ENCODE measurements at places on chromosomes 6 and 20. TPM values are rescaled to one million over a fixed set of nuclear protein-coding genes. Genes with fewer than 3 reads are reported as not detected.

Gene PTCRA
- polyA plus RNA-seq, result 0.15 TPM

Gene IMPG1
- 3.4 TPM for polyA plus RNA-seq

Gene DOK5
- polyA plus RNA-seq, result 3.0 TPM

Gene CHMP4B
- 98.5 TPM for polyA plus RNA-seq

GRCh38 chr6:90656325-90656724 is 69.5 kb upstream of the MAP3K7 start:
- no peaks in the 10 kb centered on the region for H3K4me1 ChIP-seq
- H3K4me3 ChIP-seq, result no peak overlapping the region
- peaks cover 2% of the 10 kb centered on the region for H3K27me3 ChIP-seq
- no peak overlapping the region for H3K27ac ChIP-seq

DNA sequence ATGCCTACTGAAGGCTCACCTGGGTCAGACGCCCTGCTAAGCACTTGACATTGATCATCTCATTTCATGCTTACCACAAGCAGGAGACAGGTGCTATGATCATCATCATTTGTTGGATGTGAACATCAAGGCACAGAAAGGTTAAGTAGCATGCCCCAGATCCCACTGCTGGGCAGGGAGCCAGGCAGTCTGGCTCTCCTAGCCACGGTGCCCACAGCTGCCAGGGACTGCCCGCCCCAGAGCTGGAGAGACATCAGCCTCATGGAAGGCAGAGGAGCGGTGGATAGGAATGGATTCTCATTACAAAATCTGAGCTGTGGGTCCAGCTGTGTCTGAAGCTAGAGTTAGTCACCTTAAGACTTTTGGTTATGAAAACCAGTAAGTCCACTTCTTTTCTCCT is 3.6 kb downstream of the SULF2 start:
- no peak overlapping the region for H3K27ac ChIP-seq
- no peaks in the 10 kb centered on the region for H3K27me3 ChIP-seq
- no peak for DNase-seq
- peaks cover 18% of the 10 kb centered on the region for H3K4me1 ChIP-seq

DNA sequence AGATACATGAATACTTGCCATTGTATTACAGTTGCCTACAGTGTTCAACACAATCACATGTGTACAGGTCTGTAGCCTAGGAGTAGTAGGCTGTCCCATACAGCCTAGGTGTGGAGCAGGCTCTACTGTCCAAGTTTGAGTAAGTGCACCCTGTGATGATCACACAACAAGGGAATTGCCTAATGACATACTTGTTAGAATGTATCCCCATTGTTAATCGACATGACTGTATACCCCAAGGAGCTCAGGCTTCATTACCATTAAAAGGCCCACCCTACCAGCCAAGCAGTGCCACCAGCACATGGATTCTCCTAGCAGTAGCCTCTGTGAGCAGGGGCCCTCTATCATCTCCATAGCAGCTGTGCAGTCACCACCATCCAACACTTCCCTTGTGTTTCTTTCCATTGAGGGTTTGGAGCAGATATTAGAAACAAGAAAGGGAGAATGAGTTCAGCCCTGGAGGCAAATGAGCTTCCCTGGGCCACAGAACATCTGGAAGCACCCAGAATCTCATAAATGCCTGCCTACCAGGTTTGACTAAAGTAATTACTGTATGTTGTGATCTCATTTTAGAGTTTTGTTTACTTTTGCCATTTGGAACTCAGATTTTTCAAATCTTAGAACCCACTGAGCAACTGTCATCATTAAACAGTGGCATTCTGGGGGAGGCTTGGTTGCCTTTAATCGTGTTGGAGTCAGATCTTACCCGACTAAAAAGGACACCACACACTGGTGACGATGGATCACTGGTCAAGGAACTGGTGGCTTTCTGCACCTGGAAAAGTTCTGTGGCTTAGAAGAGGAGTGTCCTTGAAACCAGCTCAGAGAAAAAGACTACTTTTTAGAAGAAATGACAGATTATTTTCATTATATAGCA is 104.9 kb downstream of the TULP4 start:
- no peak overlapping the region for H3K4me3 ChIP-seq
- H3K27me3 ChIP-seq, result no peaks in the 10 kb centered on the region
- H3K4me1 ChIP-seq, result no peaks in the 10 kb centered on the region
- peaks cover 27% of the 10 kb centered on the region for H3K36me3 ChIP-seq
- H3K27ac ChIP-seq, result no peak overlapping the region

GRCh38 chr6:163170294-163170883 is 244.1 kb upstream of the QKI start:
- no peak for DNase-seq
- H3K36me3 ChIP-seq, result no peaks in the 10 kb centered on the region
- no peaks in the 10 kb centered on the region for H3K4me1 ChIP-seq
- no peaks in the 10 kb centered on the region for H3K27me3 ChIP-seq
- H3K4me3 ChIP-seq, result no peak overlapping the region

DNA sequence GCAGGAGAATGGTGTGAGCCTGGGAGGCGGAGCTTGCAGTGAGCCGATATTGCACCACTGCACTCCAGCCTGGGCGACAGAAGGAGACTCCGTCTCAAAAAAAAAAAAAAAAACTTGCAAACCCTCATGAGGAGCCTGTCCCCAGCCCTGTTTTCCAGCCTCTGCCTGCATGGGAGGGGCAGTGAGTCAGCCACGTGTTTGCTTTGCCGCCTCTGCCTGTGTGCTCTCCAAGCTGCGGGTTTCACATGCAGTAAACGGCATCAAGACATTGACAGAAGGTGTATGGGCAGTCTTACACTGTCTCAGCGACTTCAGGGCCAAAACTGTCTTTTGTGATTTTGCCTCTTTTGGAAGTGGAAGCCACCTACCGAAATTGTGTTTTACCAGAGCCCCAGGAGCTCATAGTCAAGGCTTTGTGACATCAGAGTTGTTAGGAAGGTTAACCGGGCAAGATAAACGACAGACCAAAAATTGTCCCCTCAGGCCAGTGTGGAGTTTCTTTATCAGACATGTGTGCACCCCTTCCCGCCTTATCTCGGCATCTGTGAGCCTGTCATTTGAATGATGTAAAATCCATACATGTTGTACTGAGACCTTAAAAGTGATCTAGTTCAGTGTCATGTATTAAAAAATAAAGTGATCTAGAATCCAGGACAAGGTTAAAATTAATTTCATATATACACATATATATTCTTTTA is 52.9 kb downstream of the RPP40 start:
- peaks cover 46% of the 10 kb centered on the region for H3K36me3 ChIP-seq
- DNase-seq, result no peak
- no peak overlapping the region for H3K4me3 ChIP-seq
- H3K27me3 ChIP-seq, result no peaks in the 10 kb centered on the region
- H3K27ac ChIP-seq, result no peak overlapping the region

DNA sequence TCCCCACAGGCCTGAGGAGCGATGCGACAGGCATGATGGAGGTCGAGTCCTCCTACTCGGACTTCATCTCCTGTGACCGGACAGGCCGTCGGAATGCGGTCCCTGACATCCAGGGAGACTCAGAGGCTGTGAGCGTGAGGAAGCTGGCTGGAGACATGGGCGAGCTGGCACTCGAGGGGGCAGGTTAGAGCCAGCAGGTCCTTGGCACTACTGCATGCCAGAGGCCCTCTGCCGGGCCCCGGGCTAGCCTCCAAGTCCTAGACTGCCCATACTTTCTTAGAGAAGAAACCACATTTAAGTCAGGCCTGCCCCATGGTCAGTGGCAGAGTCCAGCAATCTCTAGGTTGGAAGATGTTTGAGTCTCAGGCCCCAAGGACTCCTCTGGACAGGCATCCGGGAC is 32.1 kb downstream of the PKIG start:
- no peak for DNase-seq
- H3K4me3 ChIP-seq, result no peak overlapping the region
- peaks cover 48% of the 10 kb centered on the region for H3K36me3 ChIP-seq
- H3K27me3 ChIP-seq, result no peaks in the 10 kb centered on the region

- no peaks in the 10 kb centered on the region for H3K27me3 ChIP-seq
- H3K36me3 ChIP-seq, result no peaks in the 10 kb centered on the region
- H3K4me3 ChIP-seq, result no peak overlapping the region
- no peak for DNase-seq
- H3K4me1 ChIP-seq, result no peaks in the 10 kb centered on the region
- no peak overlapping the region for H3K27ac ChIP-seq
Observed at GRCh38 chr6:26152226-26153101, 65.2 kb downstream of the HFE start.

- no peaks in the 10 kb centered on the region for H3K4me1 ChIP-seq
- H3K36me3 ChIP-seq, result no peaks in the 10 kb centered on the region
- H3K27ac ChIP-seq, result no peak within 1 kb of the TSS
- peaks cover 14% of the 10 kb centered on the region for H3K27me3 ChIP-seq
Observed at GRCh38 chr20:2814587-2815051, at the start of gene C20orf141. Gene C20orf141, plus strand, starts transcription at chr20:2814987. Its CDS starts 198 bp downstream, at chr20:2815185.

DNA sequence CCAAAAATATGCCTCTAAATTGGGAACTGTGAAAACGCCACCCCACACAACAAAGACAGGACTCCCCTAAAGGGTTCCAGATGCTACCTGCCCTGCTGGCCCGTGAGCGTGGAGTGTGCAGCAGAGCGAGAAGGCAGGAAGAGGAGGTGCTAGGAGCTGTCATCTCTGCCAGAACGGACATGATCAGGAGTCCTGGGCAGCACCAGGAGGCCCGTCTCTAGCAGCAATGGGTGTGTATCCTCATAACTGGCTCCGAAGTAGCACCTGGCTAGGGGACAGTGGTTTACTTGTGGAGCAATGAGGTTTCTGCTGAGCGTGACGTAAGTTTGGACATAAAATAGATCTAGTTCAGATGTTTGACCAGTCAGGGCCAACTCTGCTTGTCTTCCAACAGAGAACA is 226.0 kb downstream of the CDH4 start:
- H3K27me3 ChIP-seq, result no peaks in the 10 kb centered on the region
- H3K4me3 ChIP-seq, result no peak overlapping the region
- no peaks in the 10 kb centered on the region for H3K36me3 ChIP-seq
- no peaks in the 10 kb centered on the region for H3K4me1 ChIP-seq

GRCh38 chr6:50390416-50390815 is 322.9 kb upstream of the TFAP2D start:
- H3K27ac ChIP-seq, result no peak overlapping the region
- H3K4me1 ChIP-seq, result no peaks in the 10 kb centered on the region
- H3K4me3 ChIP-seq, result no peak overlapping the region
- DNase-seq, result no peak
- no peaks in the 10 kb centered on the region for H3K36me3 ChIP-seq

DNA sequence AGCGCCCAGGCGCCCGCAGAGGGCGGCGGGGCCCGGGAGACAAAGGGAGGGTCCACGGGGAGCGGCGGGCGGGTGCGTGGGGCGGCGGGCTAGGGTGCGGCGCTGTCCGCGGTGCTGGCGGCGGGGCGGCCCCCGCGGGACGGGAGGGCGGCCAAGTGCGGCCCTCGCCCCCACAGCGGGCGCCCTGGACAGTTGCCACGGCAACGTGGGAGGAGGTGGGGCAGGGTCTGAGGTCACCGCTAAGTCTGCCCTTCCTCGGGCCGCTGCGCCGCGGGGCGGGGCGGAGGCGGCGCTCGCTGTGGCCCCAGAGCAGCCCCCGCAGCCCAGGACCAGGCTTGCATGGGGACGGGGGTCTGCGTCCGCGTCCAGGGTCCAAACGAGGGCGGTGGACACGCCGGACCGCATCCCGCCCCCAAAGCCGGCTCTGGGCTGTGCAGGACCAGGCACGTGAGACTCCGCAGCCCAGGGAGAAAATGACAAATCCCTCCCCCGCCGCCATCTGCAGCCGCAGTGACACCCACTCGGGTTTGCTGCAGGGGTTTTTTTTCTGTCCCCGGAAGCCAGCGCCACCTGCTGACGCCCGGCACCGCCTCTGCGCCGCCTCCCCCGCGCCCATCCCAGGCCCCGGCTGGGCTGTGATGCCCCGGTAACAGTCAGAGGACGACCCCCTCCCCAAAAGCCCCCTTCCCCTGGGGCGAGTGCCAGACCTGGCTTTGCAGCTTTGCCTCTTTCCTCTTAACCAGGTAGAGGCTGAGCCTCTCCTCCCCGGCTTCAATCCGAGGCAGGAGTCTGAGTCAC is 36.8 kb downstream of the YTHDF1 start:
- no peak overlapping the region for H3K27ac ChIP-seq
- no peaks in the 10 kb centered on the region for H3K4me1 ChIP-seq
- no peak for DNase-seq

DNA sequence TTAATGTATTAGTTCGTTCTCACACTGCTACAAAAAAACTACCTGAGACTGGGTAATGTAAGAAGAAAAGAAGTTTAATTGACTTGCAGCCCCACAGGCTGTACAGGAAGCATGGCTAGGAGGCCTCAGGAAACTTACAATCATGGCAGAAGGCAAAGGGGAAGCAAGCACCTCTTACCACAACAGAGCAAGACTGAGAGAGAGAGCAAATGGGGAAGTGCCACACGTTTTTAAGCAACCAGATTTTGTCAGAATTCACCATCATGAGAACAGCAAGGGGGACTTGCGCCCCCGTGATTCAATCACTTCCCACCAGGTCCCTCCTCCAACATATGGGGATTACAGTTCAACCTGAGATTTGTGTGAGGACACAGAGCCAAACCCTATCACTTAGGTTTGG is 70.8 kb upstream of the SRSF6 start:
- H3K27me3 ChIP-seq, result no peaks in the 10 kb centered on the region
- no peak for DNase-seq
- H3K36me3 ChIP-seq, result no peaks in the 10 kb centered on the region

DNA sequence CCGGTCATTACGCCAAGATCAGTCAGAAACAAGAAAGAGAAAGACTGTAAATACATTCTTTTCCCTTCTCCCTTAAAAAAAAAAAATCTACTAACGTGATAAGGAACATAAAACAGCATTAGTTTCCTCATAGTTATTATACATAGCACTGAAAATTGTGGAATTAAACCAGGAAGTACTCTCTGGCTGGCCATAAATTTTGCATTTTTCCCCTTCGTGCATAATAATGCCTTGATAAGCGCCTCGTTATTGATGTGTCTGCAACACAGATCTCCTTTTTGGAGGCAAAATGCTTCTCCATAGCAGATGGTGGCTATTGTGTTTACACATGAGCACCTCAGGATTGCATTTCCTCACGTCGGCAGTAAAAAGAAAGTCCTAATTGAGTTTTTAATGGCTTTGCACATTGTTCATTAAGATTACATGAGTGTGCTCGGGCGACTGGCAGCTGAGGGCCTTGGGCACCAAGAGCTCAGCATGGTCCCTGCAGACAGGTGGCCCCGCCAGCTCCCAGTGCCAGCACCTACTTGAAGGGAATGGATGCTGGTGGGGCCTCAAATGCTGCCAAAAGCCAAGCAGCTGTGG is 394.5 kb downstream of the PTPRT start:
- H3K4me3 ChIP-seq, result no peak overlapping the region
- no peaks in the 10 kb centered on the region for H3K27me3 ChIP-seq
- no peak overlapping the region for H3K27ac ChIP-seq
- DNase-seq, result no peak

Data from large intestine (tissue), 12 donors.